ENCODE measurements at places on chromosomes 3 and 15.

- no peak for DNase-seq
Observed at GRCh38 chr3:175668300-175668699, 809.2 kb downstream of the NAALADL2 start.

DNA sequence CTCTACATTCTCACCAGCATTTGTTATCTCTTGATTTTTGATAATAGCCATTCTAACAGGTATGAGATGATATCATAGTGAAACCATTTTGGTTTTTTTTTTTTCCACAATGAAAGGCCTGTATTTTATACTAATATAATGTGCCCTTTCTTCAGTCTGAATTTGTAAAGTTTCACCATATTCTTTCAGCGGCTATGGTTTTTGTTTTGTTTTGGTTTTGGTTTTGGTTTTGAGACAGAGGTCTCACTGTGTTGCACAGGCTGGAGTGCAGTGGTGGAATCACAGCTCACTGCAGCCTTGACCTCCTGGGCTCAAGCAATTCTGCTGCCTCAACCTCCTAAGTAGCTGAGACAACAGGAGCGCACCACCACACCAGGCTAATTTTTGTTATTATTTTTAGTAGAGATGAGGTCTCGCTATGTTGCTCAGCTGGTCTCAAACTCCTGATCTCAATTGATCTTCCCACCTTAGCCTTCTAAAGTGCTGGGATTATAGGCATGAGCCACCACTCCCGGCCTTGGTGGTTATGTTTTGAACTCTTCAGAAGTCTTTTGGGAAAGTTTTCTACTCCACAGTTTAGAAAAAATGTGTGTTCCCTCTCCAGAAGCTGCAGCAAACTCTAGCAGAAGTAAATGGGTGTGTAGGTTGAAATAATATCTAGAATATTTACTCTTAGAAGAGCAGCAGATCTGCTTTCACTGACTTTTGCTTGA lies 110.2 kb upstream of the UMPS start:
- no peak for DNase-seq

- DNase-seq = no peak
Observed at GRCh38 chr3:61956236-61956635, 394.9 kb downstream of the PTPRG start.

DNA sequence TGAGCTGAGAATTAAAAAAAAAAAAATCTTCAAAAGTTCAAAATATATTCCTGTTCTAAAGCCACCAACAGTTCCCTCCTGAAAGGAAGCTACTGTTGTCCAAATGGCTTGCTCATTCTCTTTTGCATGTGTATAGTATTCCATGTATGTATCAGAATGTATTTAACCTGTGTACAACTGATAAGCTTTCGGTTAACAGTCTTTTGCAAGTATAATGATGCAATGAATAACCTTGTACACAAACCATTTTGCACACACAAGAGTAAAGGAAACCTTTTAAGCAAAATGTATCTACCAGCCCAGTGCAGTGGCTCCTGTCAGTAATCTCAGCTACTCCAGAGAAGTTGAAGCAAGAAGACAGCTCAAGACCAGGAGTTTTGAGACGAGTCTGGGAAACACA lies 32.6 kb downstream of the TOPBP1 start:
- no peak for DNase-seq

- no peak for DNase-seq
Observed at GRCh38 chr15:60551781-60552161, 72.8 kb upstream of the ICE2 start.

GRCh38 chr3:118803096-118803476 lies 231.6 kb downstream of the IGSF11 start:
- DNase-seq = no peak

DNA sequence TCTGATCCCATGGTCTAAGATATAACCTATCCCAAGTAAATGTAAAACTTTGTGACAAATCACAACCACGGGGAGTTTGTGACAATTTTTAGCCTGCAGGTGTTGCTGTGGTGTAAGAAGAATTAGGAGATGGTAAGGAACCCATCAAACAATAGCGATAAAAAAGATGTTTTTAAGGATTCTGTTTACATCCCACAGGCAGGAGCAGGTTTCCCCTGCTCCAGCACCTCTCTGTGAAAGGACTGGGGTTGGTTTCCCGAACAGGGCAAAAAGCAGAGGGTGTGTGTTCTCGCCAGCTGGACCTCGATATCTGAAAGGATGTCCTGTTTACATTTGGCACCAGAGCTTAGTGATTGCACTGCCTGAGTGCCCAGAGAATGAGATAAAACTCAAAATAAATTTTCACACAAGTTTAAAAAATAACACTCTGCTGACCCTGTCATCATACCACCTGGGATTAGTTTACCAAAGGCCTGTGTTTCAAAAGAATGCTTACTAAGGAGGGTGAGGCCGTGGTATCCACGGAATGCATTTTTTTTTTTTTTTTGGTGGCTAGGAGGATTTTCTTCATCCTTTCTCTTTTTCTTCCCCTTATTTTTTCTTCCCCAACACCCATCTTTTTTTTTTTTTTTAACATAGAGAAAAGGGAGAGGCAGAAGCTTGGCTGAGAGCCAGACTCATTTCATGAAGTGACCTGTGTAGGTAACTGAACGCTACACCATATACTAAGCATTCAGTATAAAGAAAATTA lies 151.8 kb upstream of the DPH6 start:
- no peak for DNase-seq

DNA sequence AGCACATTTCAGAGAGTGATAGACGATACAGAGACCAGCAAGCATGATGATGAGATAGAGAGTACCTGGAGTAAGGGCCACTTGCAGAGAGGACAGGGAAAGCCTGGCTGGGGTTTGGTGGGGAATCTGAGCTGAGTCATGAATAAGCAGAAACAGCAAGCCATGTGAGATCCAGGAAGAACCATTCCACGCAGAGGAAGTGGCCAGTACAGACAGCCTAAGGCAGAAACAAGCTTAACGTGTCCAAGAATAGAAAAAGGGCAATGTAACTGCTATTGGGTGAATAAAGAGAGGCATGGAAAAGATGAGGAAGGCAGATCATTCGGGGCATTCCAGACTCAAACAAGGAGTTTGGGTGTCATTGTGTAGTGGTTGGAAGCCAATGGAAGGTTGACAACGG lies 816.3 kb upstream of the CFAP20DC start:
- no peak for DNase-seq

DNA sequence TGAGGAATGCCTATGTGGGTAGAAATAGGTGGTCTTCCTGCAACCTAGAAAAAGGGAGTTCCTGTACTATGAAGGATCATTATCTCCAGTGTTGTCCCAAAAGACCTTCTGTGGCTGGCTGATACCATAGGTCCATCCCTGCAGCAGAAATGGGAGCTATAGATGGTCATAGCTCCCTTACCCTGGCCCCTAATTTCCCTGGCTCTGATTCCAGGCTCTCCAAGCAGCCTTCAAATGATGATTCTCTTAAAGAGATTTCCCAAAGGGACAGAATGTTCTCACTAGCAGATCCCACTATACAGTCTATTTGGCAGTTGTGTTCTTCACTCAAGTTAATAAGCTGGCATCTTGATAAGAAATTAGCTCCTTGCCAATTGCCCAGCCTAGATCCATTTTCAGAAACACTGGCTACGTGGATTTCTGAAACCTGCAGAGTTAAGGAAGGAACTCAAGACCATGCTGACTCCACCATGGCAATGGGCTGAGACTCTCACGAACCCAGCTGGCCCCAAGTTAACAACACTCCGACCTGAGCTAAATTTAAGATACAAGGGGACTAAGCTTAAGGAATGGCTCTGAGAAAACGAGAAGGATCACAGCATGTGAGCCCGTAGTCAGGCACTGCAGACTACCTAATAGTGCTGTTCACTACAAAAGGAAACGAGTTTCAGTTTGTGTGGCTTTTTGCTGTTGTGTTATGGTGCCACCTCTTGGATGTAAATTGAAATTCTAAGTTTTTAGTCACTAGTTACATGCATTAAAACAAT lies 11.4 kb downstream of the C15orf40 start:
- peak; percentile 26 for DNase-seq

- DNase-seq = no peak
Observed at GRCh38 chr3:120516136-120516535, 65.3 kb upstream of the FSTL1 start.

GRCh38 chr3:13881536-13882410 lies 1.9 kb upstream of the WNT7A start:
- no peak for DNase-seq

DNA sequence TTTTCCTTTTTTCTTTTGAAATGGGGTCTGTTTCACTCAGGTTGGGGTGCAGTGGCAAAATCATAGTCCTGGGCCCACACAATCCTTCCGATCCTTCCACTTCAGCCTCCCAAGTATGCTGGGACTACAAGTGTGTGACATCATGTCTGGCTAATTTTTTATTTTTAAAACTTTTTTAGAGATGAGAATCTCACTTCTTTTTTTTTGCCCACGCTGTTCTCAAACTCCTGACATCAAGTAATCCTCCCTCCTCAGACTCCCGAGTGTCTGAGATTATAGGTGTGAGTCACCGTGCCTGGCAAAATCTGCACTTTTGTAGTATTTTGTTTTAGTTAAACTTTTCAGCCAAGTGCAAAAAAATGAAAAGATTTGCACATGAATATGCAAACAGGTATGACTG lies 171.0 kb downstream of the FNDC3B start:
- DNase-seq = no peak

DNA sequence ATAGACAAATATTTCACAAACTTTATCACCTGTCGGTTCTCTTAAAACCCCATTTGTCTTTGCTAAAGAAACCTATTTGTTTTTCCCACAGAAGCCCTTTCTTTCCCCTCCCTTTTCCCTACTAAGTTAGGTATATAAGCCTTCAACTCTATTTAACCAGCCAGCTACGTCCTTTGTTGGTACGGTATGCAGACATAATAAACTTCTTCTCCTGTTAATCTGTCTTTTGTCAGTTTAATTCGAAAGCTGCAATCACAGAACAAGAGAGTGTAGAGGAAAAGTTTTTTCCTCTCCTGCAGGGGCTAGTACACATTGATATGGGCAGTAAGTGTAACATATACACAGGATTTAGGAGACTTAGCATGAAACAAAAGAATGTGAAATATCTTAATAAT lies 21.9 kb upstream of the C15orf39 start:
- DNase-seq = no peak

DNA sequence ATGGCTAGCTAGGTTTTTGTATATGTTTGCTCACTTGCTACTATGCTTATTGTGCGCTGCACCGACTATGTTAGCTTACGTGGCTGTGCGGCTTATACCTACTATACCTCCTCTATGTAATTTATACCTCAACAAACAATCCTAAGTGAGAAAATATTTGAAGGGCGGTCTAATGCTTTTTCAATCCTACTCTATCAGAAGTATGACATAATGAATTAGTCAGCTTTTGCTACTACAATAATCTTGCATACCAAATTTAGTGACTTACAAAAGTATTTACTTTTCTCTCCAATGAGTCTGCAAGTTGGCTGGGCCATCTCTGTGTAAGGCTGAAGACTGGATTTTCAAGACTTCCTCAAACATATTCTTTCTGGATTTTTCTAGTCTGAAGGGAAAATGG lies 391.2 kb upstream of the NECTIN3 start:
- no peak for DNase-seq

DNA sequence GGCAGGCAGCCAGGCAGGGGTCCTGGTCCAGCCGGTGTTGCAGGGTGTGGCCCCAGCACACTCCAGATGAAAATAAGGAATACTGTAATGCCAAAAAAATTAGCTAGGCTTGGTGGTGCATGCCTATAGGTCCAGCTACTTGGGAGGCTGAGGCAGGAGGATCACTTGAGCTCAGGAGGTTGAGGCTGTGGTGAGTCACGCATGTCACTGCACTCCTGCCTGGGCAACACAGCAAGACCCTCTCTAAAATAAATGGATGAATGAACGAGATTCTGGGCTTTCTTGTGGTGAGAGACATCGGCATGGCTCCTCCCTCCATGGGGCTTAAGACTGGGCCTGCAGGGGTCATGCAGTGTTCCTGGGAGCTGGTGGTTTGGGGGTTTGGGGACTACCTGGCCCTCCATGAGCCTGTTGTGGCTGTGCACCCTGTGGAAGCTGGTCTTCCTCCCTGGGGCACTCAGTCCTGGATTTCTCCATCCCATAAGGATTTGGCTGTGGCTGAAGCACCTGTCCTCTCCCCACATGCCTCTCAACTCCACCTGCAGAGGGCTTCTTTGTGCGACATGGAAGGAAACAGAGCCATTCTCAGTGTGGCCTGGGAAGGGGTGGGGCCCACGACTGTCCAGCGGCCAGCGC lies 7.6 kb upstream of the RCCD1 start:
- DNase-seq = no peak

GRCh38 chr3:129326595-129326994 lies 47.9 kb downstream of the HMCES start:
- no peak for DNase-seq

GRCh38 chr15:77831986-77832385 lies 199.3 kb upstream of the LINGO1 start:
- no peak for DNase-seq

DNA sequence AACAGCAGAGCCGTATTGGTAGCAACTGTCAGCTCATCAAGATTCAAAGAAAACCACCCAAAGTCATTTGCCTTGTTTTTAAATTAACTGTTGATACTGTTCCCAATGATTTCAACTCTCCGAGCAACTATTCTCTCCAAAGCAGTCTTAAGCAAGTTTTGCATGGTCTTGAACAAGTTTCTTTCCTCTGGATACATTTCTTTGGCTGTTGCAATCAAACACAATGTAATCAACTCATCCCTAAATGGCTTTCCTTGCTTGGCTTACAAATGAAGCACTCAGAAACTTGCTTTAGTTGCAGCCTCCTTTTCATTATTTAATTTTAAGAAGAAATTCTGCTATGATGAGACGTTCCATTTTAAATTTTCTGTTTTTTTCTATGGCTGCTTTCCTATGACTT lies 15.5 kb upstream of the MUC13 start:
- DNase-seq = no peak

- DNase-seq = no peak
Observed at GRCh38 chr3:99236576-99236975, 335.1 kb upstream of the DCBLD2 start.

GRCh38 chr3:115687721-115688120 lies 64.4 kb downstream of the GAP43 start:
- DNase-seq = no peak

GRCh38 chr15:63891768-63892133 lies 58.0 kb upstream of the HERC1 start:
- no peak for DNase-seq

DNA sequence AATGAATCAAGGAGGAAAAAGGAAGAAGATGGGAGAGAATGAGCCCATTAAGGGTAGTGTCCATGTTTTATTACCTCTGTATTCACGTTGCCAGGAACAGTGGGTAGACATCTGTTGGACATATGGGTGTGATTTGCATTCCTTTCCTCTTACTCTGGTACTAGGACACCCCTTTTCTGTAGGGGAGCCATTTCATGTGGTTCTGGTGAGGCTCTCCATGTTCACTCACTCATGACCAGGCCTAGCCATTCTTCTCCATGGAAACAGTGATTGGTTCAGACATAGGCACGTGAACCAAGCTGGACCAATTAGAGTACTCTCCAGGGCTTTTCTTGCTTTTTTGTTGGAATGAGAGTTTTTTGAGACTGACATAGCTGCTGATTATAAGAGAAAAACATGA lies 39.6 kb upstream of the PDCD6IP start:
- no peak for DNase-seq

DNA sequence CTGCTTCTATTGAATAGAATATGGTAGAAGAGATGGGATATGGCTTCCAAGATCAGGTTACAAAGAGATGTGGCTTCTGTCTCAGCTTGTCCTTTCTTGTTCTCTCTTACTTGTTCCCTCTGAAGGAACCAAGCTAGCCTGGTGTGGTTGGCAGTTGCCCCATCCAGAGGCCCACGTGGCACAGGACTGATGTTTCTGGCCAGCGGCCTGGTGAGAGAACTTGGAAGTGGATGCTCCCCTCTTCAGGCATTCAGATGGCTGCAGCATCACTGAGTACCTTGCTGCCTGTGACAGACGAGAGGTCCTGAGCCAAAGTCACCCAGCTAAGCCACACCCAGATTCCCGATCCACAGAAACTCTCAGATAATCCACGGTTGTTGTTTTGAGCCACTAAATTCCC lies 183.6 kb downstream of the NSMCE3 start:
- no peak for DNase-seq

Data from activated naive CD4-positive, alpha-beta T cell treated with anti-CD3 and anti-CD28 coated beads, Interleukin-2, amount 50 U/mL, for 16 hours (primary cell).